ENCODE measurements at places on chromosomes 4 and X.

DNA sequence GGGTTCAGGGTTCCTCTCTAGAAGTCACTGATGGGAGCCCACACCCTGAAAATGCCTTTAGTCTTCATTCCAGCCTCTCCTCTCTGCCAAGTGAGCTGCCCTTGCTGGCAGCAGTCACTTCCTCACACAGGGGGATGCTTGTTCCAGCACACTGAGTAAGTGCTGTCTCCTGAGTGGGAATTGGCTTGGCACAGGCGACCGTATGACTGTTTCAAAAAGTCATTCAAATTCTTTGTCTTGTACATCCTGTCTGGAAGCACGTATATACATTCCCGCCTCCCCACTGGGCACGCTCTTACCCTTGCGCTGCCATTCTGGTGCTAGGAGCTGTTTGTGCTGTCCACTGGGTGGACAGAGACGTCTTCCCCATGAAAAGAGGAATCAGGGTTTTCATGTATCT, 40.2 kb upstream of the CD99 start:
- no peak for DNase-seq

DNA sequence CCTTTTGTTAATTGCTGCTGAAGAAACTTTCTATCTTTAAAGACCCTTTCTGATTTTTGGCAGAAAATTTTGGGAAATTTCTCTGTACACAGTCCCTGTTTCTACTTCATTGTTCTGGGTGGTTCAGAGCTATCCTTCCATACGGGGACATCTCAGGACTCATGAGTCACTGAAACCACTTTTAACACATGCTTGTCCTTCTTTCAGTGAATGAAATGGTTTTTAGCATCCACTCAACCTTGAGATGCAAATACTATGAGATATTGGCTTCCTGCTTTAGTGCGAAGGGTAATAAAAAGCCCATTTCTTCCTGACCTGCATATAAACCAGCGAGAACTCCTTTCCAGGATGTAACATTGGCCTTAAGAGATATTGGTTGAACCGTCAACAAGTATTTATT, 158.0 kb downstream of the REPS2 start:
- DNase-seq = no peak

DNA sequence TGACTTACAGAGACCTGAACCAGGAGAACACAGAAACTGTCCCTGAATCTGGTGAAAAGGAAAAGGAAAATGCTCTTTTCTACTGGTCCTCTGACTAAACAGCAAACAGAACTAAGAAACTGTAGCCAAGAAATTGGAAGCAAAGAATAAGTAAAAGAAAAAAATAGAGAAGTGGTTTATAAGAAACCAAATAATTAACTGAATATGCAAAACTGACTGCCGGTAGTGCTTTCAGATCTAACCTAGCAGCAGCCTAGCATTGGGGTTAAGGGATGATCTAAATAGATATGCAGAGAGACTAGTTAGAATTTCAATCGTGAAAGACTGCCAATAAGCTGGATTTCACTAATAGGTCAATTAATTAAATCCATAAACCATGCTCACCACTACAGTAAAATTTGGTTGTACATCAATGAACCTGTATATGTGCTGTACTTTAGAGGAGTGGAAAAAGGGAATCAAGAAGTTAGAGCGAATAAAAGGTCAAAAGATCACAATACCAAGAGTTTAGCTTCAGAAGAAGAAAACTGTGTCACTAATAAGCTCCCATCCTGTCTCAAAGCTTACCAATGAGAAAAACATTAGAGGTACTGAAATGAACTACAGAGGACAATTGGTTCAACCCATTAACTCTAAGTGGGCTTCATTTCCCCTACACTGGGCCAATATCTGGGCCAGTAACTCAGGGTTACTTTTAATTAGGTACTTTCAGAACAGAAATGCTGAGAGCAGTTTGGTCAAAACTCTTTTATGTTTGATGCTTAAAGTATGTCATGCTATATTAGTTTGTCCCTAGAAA, 53.6 kb downstream of the KLHL13 start:
- no peak for DNase-seq

GRCh38 chrX:132433001-132433400, 55.8 kb downstream of the MBNL3 start:
- no peak for DNase-seq

GRCh38 chrX:107505223-107505622, 55.8 kb downstream of the FRMPD3 start:
- DNase-seq = no peak

DNA sequence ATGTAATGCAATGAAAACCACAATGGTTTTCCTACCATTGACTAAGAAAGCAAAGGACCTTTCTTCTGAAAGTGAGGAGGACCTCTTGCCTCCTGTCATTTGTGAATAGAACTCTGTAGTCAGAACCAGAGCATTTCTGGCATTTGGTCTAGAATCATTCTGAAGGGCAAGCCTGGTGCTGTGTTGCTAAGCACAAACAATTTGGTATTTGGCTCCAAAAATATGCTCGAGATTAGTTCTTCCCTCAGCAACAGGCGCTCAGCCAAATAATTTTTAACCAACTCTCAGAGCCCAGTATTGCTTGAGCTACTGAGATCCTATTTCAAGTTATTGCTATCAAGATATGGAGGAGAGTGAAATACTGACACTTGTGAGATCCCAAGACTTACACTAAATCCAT, 71.0 kb downstream of the SNCA start:
- DNase-seq = no peak

- DNase-seq = no peak
Measured at GRCh38 chrX:110146521-110146920, 143.6 kb downstream of the TMEM164 start.

DNA sequence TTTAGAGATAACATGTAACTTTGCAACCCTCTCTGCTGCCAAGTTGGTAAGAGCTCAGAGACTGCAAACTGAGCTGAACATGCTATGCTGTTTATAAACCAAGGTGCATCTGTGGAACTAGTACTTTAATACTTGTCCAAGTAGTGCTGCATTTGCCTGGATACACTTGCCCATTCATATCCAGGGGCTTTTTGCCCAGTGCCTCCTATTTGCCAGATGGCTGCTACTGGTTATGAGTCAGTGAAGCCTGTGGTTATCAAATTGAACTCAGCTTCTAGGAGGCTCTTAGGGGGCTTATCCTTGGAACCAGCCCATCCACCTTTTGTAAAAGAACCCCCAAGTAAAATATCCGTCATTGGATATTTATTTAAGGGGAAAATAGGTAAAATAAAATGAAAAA, 79.6 kb downstream of the AFF2 start:
- no peak for DNase-seq

- DNase-seq = no peak
Measured at GRCh38 chr4:122542411-122543236, 78.2 kb downstream of the IL21 start.

GRCh38 chr4:143417679-143418403, 81.2 kb downstream of the GAB1 start:
- no peak for DNase-seq

GRCh38 chrX:68686097-68686977, 38.9 kb downstream of the STARD8 start:
- DNase-seq = no peak

- DNase-seq = no peak
Measured at GRCh38 chrX:113741744-113742143, 842.1 kb upstream of the HTR2C start.

GRCh38 chrX:38552721-38553120, 8.6 kb upstream of the TSPAN7 start:
- no peak for DNase-seq

DNA sequence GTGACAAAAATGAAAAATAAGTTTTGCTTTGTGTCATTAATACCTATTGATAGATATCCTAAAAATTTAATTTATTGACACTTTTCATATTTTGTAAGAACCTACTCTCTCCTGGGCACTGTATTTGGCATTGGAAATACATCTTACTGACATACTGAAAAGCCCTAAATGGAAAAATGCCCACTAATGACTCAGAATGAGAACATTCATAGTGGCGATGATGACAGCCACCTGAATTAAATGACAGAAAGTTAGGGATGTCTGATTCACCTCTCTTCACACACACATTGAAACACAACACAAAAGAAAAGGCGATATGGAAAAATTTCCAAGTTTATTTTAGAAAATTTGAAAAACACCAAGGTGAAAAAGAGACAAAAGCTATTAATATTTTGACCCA, 992.3 kb downstream of the STPG2 start:
- no peak for DNase-seq

DNA sequence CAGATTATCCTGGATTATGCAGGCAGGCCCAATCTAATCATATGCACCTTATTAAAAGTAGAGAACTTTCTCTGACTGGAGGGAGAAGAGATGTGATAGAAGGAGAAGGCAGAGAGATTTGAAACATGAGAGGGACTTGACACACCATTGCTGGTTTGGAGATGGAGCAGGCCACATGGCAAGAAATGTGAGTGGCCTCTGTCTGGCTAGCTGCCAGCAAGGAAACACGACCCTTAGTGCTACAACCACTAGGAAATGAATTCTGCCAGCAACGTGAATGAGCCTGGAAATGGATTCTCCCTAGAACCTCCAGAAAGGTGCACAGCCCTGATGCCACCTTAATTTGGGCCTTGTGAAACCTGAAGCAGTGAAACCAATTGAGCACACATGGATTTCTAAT, 79.5 kb upstream of the MBNL3 start:
- DNase-seq = no peak

GRCh38 chrX:129099207-129099606, 424.1 kb downstream of the SMARCA1 start:
- no peak for DNase-seq

GRCh38 chr4:136709897-136710296, 822.4 kb downstream of the PCDH18 start:
- no peak for DNase-seq

DNA sequence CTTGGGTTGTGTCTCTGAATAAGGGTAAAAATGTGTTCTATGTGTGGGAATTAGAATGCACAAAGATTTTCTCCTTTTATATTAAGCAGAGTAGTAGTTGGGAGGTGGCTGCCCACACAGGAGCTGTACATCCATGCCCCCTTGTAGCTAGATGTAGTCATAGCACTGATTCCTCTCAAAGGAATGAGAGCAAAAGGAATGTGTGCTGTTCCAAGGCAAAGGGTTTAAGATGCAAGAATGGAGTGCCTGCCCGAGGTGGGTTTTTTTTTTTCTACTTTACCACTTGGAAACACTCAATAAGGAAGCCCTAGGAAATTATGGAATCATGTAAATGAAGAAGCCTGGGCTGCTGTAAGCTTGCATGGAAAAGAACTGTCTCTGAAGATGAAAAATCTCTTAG, 2183.2 kb upstream of the AGA start:
- DNase-seq = no peak

DNA sequence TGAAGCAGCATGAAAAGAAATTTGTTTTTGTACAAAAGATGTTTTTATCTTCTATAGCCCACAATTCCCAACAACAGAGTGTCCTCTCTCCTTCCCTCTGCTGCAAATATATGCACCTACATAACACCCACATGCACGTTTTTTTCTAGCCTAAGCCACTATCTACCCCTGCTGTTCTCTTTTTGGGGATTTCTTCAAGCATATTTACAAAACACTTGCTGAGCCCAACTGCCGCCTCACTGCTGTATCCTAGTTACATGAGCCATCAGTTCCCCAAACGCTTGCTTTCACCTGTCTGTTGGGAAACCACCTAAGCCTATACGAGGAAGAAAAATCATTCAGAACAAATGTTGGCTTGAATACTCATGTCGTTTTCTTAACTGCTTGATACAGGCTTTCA, 127.2 kb downstream of the CHRNA9 start:
- no peak for DNase-seq

GRCh38 chrX:49199906-49200771, at the start of gene SYP:
SYP (minus strand) TSS chrX:49200193; CDS start chrX:49200186, 7 bp downstream.
- peak; percentile 79 for DNase-seq

- DNase-seq = no peak
Measured at GRCh38 chrX:21708116-21708515, 49.8 kb downstream of the SMPX start.

- DNase-seq = no peak
Measured at GRCh38 chr4:168832763-168833575, 177.1 kb downstream of the CBR4 start.

DNA sequence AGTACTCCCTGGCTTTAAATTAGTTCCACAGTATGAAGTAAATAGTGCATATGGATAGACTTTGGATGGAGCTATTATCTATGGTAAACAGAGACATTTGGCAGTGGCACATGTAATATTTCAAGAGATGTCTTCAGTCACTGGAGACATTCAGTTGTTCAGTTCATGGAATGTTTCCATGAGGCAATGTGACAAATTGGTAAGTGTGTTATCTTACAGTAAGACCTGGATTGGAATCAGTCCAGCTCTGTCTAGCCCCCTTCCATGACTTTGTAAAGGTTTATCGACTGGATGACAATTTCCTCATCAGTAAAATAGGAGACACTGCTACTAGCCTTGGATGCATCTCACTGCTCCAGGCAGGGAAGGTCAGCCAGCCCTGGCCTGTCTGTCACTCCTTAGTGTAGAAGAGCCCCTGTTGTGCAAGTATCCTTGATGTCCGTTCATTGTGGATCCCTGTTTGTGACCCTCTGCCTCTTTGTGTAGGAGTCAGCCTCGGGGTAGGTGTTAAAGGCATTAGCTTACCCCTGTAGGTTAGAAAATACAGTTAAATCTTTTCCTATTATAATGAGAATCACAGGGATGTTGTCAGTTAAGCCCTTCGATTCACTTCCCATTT, 335.9 kb downstream of the ANK2 start:
- no peak for DNase-seq

DNA sequence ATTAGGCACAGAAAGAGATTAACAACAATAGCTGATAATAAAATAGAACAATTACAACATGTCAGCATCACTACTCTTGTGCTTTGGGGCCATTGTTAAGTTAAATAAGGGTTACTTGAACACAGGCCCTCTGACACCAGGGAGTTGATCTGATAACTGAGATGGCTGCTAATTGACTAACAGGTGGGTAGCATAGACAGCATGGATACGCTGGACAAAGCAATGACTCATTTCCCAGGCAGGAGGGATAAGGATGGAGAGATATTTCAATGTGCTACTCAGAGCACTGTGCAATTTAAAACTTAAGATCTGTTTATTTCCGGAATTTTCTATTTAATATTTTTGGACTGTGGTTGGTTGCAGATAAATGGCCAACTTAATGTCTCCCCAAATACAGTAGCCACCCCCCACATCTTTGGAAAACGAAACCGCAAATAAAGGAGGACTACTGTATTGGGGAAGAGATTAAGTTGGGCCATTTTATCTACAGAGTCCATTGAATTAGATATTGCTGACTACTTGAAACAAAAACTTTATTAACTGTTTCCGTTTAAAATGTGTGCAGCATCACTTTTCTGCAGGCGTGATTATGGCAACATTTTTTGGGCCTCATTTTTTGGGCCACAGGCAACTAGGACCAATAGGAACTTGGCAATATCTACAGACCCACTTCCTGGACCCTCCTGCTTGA, 200.6 kb upstream of the KLF3 start:
- DNase-seq = no peak
